ENCODE measurements at places on chromosomes 16 and 17.

DNA sequence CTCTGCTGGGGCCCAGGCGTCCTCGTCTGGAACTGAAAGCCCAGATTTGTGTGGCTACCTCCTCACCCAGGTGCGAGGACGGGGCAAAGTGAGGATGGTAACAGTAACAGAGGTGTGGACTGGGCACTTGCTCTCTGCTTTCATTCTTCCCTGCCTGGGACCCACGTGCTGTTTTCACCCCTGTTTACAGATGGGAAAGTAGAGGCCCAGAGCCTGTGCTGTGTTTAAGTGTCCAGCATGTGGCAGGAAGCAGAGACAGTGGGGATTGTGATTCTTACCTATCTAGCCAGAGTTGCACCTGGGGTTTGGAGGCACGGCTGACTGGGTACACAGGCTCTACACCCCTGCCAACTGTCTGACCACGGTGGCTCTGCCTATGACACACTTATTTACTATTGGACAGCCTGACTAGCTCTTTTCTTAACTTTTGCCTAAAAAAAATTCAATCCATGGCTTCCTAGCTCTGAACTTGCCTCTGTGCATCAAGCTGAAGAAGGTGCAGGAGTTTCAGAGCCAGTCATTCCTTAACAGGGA, 155.4 kb downstream of the CLEC16A start:
- DNase-seq = no peak

DNA sequence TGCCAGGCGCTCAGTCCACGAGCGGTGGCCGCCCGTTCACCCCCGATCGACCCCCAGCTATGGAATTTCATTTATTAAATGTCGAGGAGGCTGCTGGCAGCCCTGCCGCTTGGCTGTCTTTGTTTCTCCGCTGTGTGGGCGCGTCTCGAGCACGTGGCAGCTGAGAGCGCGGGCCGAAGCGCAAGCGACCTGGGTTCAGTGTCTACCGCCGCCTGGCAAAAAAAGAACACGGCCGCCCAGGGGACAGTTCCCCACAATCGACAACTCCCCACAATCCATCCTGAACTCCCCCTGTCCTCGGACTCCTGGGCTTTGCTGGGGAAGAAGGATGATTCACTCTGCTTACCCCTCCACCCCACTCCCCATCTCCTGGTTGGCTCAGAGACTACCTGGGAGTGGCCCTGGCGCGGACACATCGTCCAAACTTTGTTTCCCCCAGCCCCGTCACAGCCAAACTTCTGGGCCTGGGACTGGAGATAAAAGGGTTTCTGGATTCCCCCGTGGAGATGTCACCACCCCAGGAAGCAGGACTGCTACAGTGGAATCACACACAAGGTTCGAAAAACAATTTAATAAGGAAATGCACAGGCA, 1.7 kb upstream of the ANKRD13B start:
- DNase-seq = peak; percentile 82

DNA sequence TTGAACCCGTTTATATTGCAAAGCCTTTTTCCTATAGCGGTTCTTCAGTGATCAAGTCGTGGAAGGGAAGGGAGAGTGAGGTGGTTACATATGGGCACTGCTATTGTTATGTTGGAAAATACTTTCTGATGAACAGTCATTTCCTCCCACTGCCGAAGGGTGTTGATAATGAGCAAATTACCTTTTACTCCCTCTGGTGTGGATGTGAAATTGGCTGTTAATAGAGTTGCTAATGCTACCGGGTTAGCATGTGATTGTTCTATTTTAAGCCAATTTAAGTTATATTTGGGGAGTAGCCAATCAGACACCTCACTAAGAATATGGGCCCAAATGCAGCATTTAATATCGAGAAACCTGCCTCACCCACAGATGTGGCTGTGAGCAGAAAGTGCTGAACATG, 15.6 kb upstream of the PMFBP1 start:
- DNase-seq = peak; percentile 9

- no peak for DNase-seq
These were observed 63.4 kb downstream of the LMF1 start for GRCh38 chr16:907361-907760.

GRCh38 chr17:81222906-81223761, at the start of gene CEP131:
CEP131 (minus strand) TSS chr17:81222965; CDS start chr17:81220056, 2,909 bp downstream.
- DNase-seq = peak; percentile 91

- DNase-seq = no peak
These were observed 135.0 kb upstream of the XYLT1 start for GRCh38 chr16:17605784-17606183.

DNA sequence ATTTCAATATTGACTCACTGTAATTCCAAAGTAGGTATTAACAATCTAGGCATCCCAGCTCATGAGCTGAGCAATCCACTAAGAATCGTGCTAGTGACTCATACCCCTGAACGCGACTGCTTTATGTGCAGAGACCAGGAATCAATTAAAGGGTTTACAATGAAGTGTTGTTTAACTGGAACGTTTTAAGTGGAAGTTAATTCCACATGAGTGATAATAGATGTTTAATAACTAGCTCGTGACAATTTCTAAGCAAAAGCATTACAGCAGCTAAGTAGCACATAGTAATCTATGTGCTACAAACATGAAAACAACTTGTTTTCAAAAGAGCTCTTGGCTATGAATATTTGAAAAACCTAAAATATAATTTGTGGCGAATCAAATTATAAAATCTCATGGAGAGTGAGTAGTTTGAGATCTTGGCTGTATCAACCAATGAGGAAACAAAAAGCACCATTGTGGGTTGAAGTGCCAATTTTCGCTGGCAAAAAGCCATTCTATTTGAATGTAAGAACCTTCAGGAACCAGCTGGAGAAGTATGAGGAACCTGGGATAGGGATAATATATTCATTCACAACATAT, 9.4 kb downstream of the GJC1 start:
- DNase-seq = peak; percentile 55

GRCh38 chr17:81385320-81386111, 9.7 kb upstream of the BAHCC1 start:
- DNase-seq = no peak

- no peak for DNase-seq
These were observed 67.3 kb upstream of the PLCG2 start for GRCh38 chr16:81711657-81712319.

DNA sequence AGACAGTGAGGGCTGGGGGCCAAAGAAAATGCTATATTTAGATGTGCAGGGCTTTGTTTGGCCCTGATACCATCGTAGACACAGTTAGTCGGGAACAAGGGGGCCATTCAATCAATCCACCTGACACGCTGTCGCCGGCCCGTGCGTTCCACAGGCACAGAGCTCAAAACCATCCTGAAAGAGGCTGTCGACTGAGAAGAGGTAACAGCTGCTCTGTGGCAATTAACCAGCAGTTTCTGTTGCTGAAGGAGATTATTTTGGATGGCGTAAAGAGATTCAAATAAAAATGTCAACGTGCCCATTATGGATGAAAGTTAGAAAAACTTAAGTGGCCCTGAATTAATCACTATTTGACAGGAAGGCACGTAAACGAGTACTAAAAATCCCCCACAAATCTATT, 276.2 kb upstream of the IRX5 start:
- DNase-seq = peak; percentile 18

- no peak for DNase-seq
These were observed 124.7 kb downstream of the HS3ST2 start for GRCh38 chr16:22938647-22939046.

- no peak for DNase-seq
These were observed 14.7 kb downstream of the AOC3 start for GRCh38 chr17:42865638-42866094.

- DNase-seq = no peak
These were observed 22.6 kb downstream of the STAT5B start for GRCh38 chr17:42253578-42253977.

GRCh38 chr16:49478107-49478506, 104.5 kb downstream of the C16orf78 start:
- DNase-seq = no peak

GRCh38 chr17:7367083-7367482, 12.1 kb downstream of the TMEM95 start:
- no peak for DNase-seq

DNA sequence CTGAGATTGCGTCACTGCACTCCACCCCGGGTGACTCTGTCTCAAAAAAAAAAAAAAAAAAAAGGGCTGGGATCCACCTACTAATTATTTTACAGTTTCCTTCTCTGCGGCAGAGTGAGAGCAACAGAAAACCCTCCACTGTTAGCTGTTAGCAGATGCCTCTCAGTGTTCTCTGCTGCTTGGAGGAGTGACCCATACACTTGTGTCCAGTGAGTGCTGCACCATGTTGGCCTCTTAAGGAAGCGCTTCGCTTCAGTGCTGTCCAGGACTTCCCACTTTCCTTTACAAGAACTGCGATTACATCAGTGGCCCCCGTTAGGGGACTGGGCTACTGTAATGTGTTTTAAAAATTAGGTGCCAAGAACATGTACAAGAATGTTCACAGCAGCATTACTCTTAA, 18.4 kb upstream of the CLEC18B start:
- no peak for DNase-seq

- no peak for DNase-seq
These were observed 3.9 kb downstream of the DHX33 start for GRCh38 chr17:5464717-5465507.

DNA sequence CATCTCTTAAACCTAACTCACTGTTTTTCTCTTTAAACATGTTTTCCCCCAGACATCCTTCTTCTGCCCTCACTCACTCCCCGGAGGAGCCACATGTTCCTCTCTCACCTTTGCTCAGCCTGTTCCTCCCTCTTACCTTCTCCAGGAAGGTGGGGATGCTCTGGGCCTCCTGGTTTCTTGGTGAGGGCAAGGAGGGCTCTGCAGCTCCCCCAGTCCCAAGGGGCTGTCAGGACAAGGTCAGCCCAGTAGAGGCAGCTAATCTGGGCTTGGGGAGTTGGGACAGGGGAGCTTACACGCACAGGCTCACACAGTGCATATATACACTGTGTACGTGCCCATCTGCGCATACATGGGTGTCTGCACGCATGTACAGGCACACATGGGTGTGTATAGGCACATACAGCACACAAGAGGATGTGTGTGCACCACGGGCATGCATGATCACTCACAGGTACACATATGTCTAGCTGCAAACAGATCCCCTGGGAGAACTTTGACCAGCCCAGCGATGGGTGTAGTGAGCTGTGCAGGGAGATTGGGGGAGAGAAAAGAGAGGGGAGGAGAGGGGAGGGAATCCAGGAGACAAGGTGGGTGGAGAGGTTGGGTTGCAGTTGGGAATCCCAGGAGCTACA, 28.6 kb upstream of the SPNS3 start:
- DNase-seq = no peak

DNA sequence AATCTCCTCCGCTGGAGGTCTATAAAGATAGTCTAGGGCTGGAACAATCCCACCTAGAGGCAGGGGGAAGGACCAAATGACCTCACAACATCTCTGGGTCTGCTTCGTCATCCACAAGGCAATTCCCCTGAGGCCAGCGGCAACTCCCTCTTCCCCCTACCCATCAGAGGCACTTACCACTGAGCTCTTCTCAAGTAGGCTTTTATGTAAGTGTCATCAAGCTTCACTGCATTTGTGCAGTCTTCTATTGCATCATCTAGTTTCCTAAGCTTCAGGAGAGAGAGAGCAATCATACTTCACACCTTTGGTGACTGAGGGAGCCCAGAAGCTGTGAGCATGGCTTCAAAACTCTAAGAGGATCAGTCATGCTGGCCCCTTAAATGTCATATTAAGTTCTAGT, 21.0 kb downstream of the CNP start:
- no peak for DNase-seq

GRCh38 chr17:36848008-36848902, 89.0 kb upstream of the LHX1 start:
- DNase-seq = no peak

GRCh38 chr16:85003725-85004586, 7.4 kb downstream of the ZDHHC7 start:
- DNase-seq = no peak

DNA sequence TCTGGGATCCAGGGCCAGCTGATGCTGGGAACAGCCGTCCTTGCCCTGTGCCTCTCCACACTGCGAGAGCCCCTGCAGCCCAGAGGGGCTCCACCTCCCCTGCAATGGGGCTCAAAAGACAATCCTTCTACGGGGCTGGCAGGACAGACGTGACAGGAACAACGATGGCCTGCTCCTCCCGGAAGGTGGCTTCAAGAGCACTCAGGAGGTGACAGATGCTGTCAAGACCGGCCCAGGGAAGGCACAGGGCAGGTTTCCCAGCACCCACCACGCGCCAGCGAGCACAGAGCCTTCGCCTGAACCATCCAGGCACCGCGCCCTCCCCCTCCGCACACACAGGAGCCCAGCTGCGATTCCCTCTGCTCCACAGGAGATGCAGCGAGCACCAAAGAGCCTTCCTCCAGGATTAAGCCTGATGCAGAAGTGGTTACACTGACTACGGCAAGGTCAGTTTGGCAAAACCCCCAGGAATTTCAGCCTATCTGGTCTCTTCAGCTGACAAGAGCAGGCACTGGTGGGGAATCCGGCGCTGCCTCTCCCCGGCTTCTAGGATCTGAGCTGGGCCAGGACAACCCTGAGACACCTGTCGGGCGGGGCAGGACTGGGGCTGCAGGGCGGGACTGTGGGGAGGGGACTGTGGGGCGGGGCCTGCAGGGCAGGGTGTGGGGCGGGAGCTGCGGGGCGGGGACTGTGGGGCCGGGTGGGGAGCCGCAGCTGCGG, 103.4 kb downstream of the ZNF778 start:
- no peak for DNase-seq

- no peak for DNase-seq
These were observed 987 bp upstream of the HASPIN start for GRCh38 chr17:3722716-3723115.

GRCh38 chr16:11187522-11188023, 68.4 kb downstream of the SOCS1 start:
- no peak for DNase-seq

DNA sequence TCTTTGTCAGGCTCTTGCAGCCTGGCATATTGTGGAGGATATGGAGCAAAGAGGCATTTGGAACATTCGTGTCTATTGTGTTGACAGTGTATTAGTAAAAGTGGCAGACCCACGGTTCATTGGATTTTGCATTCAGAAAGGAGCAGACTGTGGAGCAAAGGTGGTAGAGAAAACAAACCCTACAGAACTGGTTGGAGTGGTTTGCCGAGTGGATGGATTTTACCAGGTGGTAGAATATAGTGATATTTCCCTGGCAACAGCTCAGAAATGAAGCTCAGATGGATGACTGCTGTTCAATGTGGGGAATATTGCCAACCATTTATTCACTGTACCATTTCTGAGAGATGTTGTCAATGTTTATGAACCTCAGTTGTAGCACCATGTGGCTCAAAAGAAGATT, 44.5 kb downstream of the EFCAB13 start:
- no peak for DNase-seq

- DNase-seq = peak; percentile 66
These were observed 196.7 kb upstream of the GSE1 start for GRCh38 chr16:85416228-85417109.

GRCh38 chr17:4357030-4357628, 9.3 kb downstream of the UBE2G1 start:
- no peak for DNase-seq
